Activated CD4-positive, CD25-positive, alpha-beta regulatory T cell treated with anti-CD3 and anti-CD28 coated beads, Interleukin-2, amount 50 U/mL, for 72 hours (primary cell): ENCODE measurements at places on chromosomes 4 and X.

GRCh38 chrX:43808231-43808630, 74.0 kb downstream of the MAOB start:
- no peak for DNase-seq

DNA sequence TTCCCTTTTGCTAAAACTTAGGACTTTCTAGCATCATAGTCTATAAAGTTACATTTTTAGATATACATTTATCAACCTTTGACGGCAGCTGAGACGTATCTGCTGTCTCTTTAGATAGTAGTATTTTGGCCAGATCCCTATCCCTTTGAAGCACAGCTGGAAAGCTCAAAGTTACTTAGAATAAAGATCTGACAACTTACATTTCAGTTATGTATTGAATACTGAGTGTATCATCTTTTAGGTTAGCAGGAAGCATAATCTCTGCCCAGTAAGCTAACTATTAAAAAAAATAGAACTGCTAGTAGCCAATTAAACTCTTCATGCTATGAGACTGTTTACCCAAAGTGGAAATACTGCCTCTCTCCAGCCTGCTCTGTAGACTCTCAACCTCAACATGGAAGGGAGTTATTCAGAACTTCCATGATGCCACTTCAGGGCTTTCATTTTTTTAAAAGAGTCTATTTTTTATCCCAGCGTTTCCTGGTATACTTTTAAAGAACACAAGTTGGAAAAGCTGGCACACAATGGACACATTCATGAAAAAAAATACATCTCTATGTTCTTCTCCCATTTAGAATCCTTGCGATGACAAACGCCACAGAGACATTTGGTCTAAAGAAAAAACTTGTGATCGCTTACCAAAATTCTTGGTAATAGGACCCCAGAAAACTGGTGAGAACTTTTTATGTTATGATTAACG, 126.3 kb downstream of the PRSS12 start:
- DNase-seq = no peak

- DNase-seq = no peak
These were observed 6.9 kb upstream of the FGF16 start for GRCh38 chrX:77440330-77440729.

DNA sequence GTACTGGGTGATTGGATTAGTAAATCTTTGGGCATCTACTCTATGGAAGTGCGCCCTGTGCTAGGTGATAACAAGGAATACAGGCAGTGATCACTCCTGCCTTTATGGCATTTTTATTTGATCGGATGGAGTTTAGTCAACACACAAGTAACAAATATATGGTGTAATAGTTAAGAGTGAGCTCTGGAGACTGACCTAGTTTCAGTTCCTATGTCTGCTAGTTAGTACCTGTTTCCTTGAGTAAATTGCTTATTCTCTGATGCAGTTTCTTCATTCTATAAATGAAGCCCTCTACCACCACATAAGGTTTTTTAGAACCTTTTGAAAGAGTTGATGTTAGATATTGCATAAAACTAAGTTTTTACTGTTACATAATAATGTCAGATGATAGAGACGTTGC, 134.6 kb downstream of the KDM6A start:
- DNase-seq = no peak

DNA sequence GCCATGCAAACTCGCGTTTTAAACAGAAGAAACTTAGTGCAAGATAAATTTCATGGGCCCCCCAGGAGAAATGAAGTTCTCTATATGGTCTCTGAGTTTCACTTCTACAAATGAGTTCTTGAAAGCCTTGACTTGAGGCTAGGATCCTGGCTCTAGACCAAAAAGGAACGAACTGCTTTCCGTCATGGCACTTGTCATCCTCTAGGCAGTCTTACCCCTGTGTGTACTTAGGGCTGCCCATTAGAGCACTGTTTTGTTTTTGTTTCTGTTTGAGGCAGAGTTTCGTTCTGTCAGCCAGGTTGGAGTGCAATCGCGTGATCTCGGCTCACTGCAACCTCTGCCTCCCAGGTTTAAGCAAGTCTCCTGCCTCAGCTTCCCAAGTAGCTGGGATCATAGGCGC, 29.0 kb downstream of the RNF4 start:
- no peak for DNase-seq

- no peak for DNase-seq
These were observed 25.5 kb downstream of the PDLIM5 start for GRCh38 chr4:94477227-94477626.

GRCh38 chr4:158998624-158999023, 104.3 kb upstream of the RAPGEF2 start:
- no peak for DNase-seq

DNA sequence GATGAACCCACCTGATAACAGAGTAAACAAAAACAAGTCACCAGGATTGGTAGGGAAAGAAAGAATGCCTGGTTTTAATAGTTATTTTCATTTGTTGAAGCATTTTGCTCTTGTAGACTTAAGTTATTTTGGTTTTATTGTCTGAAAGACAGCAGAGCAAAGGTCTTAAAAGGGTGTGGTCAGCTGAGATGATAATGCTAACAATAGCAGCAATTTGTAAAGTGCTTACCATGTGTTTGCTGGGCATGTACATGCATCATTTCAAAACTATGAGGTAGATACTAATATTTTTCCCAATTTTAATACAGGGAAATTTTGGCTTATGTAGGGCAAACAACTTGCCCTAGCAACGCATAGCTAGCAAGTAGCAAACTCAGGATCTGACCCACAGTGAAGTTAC, 46.8 kb upstream of the SLC10A4 start:
- no peak for DNase-seq

DNA sequence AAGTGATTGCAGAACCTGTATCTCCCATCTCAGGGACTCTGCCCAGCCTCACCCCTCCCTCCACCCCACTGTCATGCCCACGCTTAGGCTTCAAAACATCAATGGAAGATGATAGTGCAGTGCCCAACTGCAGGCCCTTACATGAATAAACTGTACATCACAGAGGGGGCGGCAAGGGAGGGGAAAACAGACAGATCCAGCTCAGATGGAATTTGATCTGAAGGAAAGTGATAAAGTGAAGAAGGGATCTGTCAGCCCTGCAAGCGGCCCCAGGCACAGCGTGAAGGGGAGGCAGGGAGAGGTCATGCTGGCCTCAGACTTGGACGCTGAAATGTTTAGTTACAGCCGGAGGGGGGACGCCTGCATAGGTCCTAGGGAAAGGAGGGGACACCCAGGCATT, 38.5 kb downstream of the GYG2 start:
- DNase-seq = no peak
